ENCODE measurements at places on chromosomes 6 and 20.

- no peak for DNase-seq
Observed at GRCh38 chr6:76553256-76553655, 480.8 kb upstream of the IMPG1 start.

- DNase-seq: no peak
Observed at GRCh38 chr6:166597711-166598440, 11.4 kb upstream of the RAMACL start.

DNA sequence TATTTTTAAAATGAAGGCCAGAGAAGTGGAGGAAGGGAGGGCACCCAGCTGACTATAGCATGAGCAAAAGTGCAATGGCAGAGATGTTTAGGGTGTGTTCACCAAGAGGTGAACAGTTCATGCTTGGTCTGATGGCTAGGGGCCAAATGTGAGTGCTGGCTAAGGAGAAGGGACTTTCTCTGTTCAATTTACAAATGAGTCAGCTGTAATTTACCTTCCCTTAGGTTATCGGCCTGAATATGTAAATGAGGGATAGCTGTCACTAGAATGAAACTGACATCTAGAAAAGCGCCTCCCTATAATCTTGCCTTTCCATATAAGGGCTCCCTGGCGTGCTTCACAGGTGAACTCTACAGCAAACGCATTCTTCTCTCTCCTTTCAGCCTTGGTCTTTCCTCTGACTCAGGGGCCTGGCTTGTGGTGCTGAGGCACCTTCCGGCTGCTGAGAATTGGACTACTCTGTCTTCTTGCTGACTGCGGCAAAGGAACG, 114.7 kb upstream of the BACH2 start:
- DNase-seq: peak; percentile 76

DNA sequence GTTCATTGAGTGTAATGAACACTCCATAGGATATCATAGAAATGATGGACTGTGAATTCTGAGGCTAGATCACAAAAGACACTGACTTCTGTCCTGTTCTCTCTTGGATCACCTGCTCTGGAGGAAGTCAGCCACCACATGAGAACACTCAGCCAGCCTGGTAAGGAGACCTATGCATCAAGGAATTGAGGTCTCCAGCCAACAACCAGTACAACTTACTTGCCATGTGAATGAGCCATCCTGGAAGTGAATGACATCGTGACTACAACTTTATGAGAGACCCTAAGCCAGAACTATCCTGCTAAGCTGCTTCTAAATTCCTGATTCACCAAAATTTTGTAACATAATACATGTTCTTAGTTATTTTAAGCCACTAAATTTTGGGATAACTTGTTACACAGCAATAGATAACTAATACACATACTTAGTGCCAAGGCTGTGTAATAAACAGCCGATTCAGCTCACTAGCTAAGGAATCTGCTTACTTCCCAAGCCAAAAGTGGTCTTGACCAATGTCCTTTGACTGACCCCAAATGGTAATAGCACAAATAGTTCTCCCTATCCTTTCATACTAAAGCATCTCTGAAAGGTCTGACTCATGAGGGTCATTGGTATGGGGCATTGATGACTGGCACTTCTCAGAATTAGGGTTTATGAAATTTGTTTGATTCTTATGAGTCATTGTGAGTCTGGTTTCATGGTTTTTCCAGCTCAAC, 6.9 kb upstream of the CTNNBL1 start:
- no peak for DNase-seq

- DNase-seq: no peak
Observed at GRCh38 chr6:41963371-41963770, 21.8 kb upstream of the CCND3 start.

- no peak for DNase-seq
Observed at GRCh38 chr6:7431674-7432390, 42.2 kb downstream of the RIOK1 start.
